Panc1 (cell line): ENCODE measurements at places on chromosomes 2 and 18.

- no peak for DNase-seq
These were observed 266.4 kb upstream of the ETAA1 start for GRCh38 chr2:67130531-67131256.

DNA sequence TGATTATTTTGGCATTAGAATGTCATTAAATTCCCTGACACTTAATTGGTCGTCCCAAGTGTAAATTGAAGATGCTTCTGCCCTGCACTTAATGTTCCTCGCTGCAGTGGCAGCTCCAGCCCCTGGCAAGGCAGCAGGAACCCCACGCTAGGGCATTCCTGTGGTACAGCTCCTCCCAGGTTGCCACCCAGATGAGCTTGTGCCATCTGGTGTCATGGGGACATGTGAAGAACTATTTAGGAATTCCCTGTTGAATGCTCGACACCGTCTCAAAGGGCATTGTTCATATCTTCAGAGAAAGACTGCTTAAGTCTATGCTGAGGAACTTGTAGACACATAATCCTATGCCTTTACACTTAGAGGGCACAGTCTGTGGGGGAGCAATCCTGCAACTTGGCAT is 38.9 kb downstream of the BCL2L11 start:
- DNase-seq, result no peak

GRCh38 chr2:236752096-236752495 is 182.5 kb downstream of the ACKR3 start:
- DNase-seq, result no peak

- no peak for DNase-seq
These were observed 7.4 kb upstream of the NTSR2 start for GRCh38 chr2:11677136-11678055.

DNA sequence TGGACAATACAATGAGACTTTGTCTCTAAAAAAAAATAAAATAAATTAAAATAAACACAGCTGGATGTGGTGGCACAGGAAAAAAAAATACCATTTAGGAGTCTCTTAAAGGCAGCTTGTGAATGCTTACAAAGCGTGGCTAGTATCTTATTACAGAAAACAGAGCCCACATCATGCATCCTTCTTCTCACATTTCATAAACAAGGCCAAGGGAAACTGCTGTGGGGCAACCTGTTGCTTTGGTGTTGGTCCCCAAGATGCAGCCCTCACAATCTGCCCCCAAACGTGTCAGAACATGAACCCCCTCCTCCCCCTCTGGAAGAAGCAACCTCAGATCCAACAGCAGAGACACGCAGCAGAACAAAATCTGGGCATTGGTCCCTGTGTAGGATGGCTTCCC is 2.6 kb downstream of the SLC14A1 start:
- DNase-seq, result no peak

- no peak for DNase-seq
These were observed 186.1 kb downstream of the ADCYAP1 start for GRCh38 chr18:1090758-1091157.

- no peak for DNase-seq
These were observed 213.1 kb downstream of the IKZF2 start for GRCh38 chr2:212938144-212938793.

DNA sequence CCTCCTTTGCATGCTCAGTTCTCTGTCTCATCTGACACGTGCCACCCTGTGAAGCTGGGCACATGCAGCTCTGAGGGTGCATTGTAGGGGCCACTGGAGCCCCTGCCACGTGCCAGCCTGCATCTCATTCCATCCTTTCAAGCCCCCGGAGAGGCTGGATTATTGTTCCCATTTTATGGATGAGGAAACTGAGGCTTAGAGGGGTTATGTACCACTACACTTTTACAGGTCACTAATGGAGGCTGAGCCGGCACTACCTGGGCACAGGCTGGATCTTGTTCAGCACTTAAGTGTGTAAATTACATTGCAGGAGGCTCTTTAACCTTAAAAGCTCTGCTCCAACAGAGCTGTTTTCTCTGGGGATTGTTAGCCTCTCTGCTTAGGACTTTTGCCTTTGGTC is 47.5 kb downstream of the KCNIP3 start:
- DNase-seq, result no peak

GRCh38 chr2:158969162-158969714 is 798 bp downstream of the TANC1 start:
- no peak for DNase-seq

DNA sequence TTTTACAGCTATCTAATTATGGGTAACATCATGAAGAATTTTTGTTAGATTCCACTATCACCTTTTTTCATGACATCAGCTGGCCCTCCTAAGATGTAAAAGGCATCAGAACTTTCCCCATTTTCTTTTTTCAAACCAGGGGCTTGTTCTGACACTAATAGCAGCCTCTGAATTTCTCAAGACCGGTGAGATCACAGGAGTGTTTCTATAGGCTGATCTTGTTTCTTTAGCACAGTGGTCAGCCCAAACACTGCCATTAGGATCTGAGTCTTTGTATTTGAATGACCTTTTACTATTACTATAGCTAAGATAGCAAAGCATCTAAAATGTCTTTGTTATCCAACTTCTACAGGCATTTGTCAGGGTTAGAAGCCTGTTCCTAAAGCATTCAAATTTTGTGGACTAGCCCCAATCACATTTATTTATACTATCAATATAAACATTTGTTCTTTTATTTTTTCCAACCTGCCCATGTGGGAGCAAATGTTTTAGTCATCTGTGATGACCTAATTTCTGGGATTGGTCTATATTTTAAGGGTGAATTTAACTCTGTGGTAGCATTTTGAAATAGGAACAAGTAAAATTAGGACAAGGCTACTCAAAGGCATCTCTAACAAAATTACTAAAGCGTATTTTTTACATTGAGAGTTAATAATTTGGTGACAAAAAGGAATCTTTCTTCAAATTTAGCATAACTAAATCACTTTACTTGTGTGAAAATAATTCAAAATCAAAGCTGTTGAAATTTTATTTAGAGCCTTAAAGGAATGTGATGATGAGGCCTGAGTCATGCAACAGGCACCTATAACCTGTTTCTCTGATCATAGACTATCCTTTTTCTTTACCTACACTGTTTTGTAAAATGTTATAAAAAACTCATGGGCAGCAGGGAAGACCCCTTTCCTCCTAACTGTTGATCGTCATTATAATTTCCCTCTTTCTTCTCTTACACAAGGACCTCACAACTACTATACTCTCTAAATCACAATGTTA is 39.3 kb downstream of the ZAP70 start:
- DNase-seq, result no peak

DNA sequence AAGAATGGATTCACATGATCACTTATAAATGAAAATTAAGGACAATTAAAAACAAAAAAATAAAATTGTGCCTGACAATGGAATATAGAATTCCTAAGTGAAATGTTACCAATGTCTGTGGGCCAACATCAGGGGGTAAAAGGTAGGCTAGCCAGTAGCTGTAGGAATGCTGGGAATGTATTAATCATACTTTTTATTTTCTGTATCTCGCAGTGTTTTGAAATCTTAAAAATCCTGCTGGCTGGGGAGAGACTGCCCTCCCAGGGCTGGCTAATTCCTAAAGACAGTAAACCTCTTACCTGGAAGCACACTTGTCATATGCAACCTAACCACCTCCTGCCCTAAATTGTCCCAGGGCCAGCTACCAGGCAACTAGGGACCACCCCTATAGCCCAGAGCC is 69.8 kb downstream of the REV1 start:
- DNase-seq, result no peak

DNA sequence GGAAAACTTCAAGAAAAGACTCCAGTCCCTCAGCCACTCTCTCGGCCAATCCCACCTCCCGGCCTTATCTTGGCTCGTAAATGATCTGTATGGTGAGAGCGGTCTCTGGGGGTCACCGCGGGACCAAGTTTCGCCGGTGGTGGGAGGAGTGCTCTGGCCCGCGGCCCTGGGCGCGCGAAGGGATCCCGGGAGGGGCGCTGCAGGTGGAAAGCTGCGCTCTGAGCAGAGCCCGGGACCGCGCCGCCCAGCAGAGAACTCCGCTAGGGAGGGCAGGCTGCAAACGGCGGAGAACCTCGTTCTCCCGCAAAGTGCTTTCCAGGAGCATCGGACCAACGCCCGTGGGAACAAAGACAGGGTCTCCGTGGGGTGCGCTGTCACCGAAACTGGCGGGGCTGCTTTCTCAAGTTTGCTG is 622 bp downstream of the LRP2 start:
- DNase-seq, result no peak

GRCh38 chr2:230218421-230218820 is 1.4 kb downstream of the SP110 start:
- DNase-seq, result no peak

GRCh38 chr2:119157850-119158511 is 570 bp downstream of the C1QL2 start:
- DNase-seq, result no peak

DNA sequence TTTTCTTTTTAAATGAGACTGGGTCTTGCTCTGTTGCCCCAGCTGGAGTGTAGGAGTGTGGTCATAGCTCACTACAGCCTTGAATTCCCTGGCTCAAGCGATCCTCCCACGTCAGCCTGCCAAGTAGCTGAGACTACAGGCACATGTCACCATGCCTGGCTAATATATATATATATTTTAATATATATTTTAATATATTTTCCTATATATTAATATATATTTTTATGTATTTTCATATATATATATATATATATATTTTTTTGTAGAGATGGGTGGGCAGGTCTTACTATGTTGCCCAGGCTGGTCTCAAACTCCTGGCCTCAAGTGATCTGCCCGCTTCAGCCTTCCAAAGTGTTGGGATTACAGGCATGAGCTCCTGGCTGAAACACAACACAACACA is 144.5 kb upstream of the GATA6 start:
- no peak for DNase-seq

DNA sequence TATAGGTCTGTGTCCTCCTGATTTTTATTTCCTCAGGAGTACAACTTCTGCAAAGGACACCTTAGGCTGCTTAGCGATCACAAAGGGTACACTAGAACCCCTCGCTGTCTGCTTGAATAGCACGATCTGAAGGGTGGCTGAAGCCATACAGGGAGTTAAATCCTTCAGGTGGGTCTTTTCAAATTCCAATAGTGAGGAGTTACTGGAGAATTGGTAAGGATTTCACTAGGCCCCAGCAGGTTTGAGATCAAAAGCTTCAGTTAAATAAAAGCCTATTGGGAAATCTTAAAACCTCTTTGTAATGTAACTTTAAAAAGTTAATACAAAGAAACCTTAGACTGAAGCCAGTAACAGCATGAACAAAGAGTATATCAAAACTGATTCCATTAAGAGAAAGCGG is 613.1 kb downstream of the ZEB2 start:
- no peak for DNase-seq

DNA sequence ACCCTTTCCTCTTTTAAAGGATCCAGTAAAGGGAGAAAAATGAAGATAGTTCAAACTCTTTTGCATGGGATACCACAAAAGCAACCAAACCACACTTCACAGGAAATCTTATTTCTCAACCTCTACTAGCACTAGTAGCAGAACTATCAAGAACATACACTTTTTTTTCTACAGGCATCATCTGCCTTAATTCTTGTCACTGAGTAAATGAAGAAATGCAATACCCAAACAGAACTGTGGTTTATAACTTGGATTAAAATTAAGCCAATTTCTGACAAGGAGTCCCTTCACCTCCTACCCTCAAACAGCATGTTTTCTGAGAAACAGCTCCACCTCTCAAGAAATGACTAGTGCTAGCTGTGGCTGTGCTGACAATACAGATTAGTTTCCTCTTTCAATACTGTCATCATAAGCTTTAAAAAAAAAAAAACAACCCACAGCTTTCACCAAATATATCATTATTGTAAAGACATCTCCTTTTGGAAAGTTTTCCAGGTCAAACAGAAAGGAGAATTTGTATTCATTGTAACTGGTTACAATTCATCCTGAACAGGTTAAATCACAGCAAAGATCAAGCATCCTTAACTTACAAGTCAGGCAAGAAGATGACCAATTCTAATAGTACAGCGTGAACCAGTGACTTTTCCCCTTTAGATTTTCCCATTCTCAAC is 44.4 kb downstream of the PTPN2 start:
- no peak for DNase-seq

GRCh38 chr2:207930747-207931146 is 94.6 kb downstream of the PLEKHM3 start:
- DNase-seq, result no peak

GRCh38 chr2:73414696-73415095 is 29.1 kb downstream of the ALMS1 start:
- no peak for DNase-seq

DNA sequence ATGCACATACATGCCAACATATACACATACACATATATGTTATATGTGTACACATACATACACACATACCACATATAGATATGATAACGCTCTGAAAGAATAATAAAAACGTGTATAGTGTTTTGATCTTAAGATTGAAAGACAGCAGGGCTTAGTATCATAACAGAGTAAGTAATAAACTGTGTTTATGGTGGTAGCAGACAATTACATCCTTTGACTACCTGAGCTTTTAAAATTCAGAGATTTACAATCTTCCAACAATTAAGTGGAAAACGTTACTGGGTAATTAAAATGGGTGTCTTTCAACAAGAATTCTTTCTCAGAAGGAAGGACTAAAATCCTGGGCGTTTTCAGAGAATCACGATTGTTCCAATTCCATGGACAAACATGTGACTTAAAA is 552.4 kb downstream of the EPHA4 start:
- no peak for DNase-seq

GRCh38 chr2:216553482-216554240 is 55.0 kb downstream of the RPL37A start:
- DNase-seq, result no peak
